ENCODE measurements at places on chromosomes 5 and 9.

DNA sequence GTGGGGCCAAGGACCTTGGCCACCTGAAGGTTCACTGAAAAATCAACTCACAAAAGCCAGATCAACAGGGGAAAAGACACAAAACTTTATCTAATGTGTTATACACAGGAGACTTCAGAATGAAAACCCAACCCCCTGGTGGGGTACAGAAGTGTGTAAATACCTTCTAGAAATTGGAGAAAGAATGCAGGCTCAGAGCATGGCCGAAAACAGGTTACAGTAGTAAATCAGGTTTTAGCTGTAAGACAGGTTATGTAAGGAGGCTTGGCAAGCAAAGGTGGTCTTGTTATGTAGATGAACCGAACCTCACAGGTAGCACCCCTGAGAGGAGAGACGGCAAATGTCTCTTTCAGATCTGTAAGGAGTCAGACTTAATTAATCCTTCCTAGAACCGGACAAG lies 10.0 kb downstream of the CEMIP2 start:
- no peak for DNase-seq

GRCh38 chr9:32350682-32351081 lies 33.8 kb upstream of the ACO1 start:
- no peak for DNase-seq

- no peak for DNase-seq
Observed at GRCh38 chr9:14205463-14205862, 108.5 kb downstream of the NFIB start.

DNA sequence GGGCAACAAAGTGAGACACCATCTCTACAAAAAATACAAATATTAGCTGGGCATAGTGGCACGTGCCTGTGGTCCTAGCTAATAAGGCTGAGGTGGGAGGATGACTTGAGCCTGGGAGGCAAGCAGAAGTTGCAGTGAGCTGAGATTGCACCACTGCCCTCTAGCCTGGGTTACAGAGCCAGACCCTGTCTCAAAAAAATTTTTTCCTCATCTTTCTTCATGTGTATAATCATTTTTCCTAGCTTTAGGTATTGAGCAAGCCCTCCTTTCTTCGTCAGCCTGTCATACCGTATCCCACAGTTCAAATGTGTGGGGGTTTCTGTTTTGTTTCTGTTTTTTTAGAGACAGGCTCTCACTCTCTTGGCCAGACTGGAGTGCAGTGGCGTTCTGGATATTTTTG lies 41.3 kb downstream of the EHMT1 start:
- DNase-seq: no peak

DNA sequence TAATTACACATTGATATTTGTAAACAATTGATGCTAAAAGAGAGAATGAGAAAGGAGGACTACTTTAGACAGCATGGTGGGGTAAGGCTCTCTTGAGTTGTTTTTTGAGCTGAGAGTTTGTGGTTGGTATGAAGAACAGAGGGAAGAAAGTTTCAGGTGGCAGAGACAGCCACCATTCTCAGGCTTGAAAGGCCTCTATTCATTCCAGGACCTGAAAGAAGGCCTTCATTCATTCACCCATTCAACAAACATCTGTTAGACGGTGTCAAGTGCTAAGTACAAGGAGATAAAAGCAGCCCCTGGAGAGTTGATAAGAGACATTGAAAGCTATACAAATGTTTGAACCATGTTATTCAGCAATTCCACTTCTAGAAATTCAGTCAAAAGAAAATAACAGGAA lies 21.7 kb upstream of the ADAM19 start:
- no peak for DNase-seq

GRCh38 chr5:59025734-59026133 lies 442.9 kb downstream of the RAB3C start:
- DNase-seq: no peak

- no peak for DNase-seq
Observed at GRCh38 chr9:82706786-82707185, 356.2 kb downstream of the RASEF start.

DNA sequence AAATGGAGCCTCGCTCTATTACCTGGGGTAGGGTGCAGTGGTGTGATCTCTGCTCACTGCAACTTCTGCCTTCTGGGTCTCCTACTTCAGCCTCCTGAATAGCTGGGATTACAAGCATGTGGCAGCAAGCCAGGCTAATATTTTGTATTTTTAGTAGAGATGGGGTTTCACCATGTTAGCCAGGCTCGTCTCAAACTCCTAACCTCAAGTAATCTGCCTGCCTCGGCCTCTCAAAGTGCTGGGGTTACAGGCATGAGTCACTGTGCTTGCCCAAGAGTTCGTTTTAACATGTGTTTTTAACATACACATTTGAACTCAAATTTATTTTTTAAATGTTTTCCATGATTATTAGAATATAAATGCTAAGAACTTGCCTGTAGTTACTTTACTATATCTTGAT lies 34.2 kb downstream of the MARCHF6 start:
- no peak for DNase-seq
